Hippocampal formation (tissue), 2 donors: ENCODE measurements at places on chromosomes 12 and 14.

GRCh38 chr12:53145383-53146260, 34.9 kb upstream of the ZNF740 start:
- no peak for DNase-seq

- peak; percentile 48 for DNase-seq
Measured at GRCh38 chr12:27779416-27779919, 565 bp upstream of the KLHL42 start.

GRCh38 chr14:65107200-65107599, 4.9 kb upstream of the MAX start:
- no peak for DNase-seq

DNA sequence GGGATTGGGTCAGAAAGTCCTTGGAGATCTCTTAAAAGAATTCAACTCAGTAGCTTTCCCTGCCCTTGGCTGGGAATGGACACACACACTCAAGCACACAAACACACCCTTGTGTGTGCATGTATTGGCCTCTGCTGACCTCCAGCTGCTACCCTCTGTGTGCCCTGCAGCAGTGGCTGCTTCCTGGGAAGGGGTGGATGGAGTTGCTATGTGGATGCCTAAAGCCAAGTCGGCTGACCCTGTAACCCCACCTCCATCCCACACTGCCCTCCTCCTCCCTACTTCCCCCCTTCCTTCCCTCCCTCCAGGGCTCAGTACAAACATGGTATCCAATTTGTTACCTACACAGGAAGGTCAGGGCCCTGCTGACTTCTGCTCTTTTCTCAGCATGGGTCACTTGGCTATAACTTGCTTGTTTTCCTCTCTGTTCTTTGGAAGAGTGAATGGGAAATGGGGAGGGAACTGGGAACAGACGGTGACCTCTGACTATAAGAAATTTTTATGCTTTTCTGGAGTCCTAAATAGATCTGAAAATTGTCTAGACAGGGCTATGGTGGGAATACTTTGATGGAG, 351.6 kb upstream of the TBX3 start:
- no peak for DNase-seq

DNA sequence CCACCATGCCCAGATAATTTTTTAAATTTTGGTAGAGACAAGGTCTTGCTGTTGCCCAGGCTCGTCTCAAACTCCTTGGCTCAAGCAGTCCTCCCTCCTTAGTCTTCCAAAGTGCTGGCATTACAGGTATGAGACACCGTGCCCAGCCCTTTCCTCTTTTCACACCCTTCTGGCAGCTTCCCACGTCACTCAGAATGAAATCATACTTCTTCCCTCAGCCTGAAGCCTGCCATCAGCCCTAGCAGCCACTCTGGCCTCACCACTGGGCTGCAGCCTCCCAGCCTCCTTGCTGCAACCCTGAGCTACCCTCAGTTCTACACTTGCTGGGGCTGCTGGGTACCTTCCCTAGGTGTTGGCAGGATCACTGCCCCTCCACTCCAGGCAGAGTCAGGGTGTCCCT, 18.2 kb downstream of the ANKRD9 start:
- no peak for DNase-seq

- DNase-seq = no peak
Measured at GRCh38 chr12:17079251-17079909, 473.4 kb upstream of the LMO3 start.

- no peak for DNase-seq
Measured at GRCh38 chr14:21136024-21136423, 19.8 kb downstream of the OR5AU1 start.

DNA sequence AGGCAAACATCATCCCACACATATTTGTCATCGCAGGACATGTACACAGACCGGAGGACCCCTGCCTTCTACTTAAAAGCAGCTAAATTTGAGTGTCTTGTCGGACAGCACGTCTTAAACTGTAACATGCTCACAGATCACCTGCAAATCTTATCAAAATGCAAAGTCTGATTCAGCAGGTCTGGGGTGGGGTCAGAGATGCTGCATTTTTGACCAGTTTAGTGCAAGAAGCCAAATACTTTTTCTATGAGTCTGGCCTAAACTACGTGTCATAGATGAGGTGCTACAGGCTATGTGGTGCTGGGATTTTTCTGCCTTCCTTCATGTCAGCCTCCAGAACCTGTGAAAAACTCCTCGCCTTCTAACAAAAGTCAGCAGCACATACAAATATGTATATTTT, 178.8 kb upstream of the LHX5 start:
- no peak for DNase-seq

- no peak for DNase-seq
Measured at GRCh38 chr12:115840159-115840558, 437.3 kb downstream of the MED13L start.

GRCh38 chr12:6046511-6047180, 77.8 kb downstream of the VWF start:
- no peak for DNase-seq

GRCh38 chr12:116524964-116525379, 34.2 kb upstream of the MAP1LC3B2 start:
- DNase-seq = no peak

GRCh38 chr14:20468764-20469241, 403 bp upstream of the PNP start:
- no peak for DNase-seq

DNA sequence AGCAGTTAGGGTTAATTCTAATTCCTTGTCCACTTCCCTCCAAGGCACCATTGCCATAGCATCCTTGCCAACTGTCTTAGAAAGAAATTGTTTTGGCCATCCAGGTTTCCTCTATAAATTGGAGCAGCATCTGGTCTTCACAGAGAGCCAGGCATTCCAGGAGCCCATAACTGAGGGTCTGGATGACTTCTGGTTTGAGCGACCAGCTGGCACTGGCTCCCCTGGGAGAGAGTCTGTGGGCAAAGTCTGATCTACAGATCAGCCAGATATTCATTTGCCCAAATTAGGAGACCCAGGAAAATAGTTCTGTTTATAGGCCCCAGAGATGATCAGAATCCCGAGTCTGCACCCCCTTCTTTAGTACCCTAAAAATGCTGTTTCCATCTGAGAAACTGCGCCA, 16.0 kb downstream of the VSX2 start:
- no peak for DNase-seq

GRCh38 chr14:59318908-59319307, 130.4 kb downstream of the DAAM1 start:
- DNase-seq = no peak

- DNase-seq = no peak
Measured at GRCh38 chr12:127716166-127716565, 550.8 kb upstream of the TMEM132C start.

- DNase-seq = no peak
Measured at GRCh38 chr12:6061660-6062059, 62.8 kb downstream of the VWF start.

DNA sequence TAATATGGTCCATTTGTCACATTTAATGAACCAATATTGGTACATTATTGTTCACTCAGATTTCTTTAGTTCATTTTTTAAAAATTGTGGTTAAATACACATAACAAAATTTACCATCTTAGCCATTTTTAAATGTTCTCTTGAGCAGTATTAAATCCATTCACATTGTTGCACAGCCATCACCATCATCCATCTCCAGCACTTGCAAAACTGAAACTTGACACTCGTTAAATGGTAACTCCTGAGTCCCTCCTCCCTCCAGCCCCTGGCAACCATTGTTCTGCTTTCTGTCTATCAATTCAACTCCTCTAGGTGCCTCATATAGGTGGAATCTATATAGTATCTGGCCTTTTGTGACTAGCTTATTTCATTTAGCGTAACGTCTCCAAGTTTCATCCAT, 86.4 kb downstream of the ACACB start:
- no peak for DNase-seq

- DNase-seq = no peak
Measured at GRCh38 chr14:63677891-63678379, 36.3 kb upstream of the WDR89 start.

- no peak for DNase-seq
Measured at GRCh38 chr14:38047195-38047902, 160.4 kb upstream of the SSTR1 start.

- no peak for DNase-seq
Measured at GRCh38 chr12:56040963-56041551, 661 bp upstream of the RPS26 start.

- no peak for DNase-seq
Measured at GRCh38 chr14:52266782-52267181, 716 bp upstream of the PTGDR start.

DNA sequence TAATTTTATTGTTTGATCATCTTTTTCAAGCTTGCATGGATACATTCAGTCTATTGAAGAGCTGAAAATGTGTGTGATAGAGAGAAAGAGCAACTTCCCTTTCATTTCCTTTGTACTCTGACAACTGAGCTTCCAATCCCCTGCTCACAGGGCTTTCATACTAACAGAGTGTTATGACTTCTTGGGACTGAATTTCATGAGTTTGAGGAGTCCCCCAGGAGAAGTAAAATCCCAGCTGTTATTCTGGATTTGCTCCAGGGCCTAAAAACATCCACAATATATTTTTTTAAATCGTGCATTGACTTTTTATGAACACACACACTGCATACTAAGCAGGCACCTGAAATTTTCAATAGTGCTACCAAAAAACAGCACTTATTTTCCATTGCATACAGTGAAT, 195.8 kb upstream of the CAND1 start:
- no peak for DNase-seq

DNA sequence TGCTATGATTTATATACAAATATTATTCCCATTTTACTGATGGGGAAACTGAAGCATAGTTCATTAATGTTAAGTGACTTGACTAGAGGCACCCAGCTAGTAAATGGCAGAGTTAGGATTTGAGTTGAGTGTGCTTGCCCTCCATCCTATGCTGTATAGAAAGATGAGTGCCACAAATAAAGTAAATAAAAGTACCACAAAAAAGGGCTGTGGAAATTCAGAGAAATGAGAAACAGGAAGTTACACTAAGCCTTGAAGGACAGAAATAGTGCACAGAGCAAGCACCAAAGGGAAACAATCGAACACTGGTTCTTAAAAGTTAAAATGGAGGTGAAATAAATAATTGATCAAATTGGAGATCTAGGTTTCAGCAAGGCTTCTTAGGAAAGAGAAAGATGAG, 9.2 kb upstream of the ABCD2 start:
- DNase-seq = no peak

- peak; percentile 29 for DNase-seq
Measured at GRCh38 chr14:75303381-75303789, 24.8 kb downstream of the FOS start.

DNA sequence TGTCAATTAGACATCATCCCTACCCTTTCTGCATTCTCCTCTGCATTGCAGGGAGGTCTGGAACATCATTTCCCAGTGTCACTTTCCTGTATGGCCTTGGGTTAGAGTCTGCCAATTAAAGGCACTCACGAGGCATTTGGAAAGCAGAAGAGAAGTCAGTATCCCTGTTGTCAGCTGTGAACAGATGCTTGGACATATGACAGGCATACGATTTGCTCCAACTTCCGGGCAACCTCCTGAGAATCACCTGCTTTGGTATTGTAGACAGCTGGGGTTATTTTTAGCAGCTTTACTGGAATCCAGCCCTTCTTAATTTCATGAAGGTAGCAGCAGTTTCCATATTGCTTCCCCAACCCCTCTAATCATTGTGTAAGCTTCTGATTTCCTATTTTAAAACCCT, 88.7 kb upstream of the DHRS4 start:
- DNase-seq = no peak

- no peak for DNase-seq
Measured at GRCh38 chr12:62265511-62265910, 5.3 kb downstream of the USP15 start.

- no peak for DNase-seq
Measured at GRCh38 chr12:11559626-11560340, 89.7 kb upstream of the ETV6 start.

DNA sequence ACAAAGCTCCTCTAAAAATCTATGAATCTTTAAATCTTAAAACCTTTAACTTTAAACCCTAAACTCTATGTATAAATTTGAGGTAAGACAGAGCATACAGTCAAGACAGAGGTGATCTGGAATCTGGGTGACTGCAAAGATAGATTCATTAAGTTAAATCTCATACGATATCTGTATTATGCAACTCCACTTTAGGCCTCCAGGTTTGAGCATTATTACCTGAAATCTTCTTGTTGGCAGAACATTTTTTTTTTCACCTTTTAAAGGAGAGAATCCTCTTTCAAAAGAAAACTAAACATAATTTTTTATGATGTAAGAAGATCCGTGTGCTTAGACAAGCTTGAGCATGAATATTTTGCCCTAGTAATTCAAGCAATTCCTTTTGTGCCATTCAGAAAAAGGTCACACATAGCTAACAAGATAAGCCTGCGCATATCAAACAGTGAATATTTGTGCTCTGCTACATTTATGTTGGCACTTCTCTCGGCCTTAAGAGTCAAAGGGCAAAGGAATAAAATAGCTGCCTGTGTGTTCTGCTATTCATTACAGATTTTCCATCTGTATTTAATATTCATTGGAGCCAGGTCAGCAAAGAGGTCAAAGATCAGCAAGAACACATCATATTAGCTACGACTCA, 163.3 kb downstream of the TMTC3 start:
- DNase-seq = no peak

DNA sequence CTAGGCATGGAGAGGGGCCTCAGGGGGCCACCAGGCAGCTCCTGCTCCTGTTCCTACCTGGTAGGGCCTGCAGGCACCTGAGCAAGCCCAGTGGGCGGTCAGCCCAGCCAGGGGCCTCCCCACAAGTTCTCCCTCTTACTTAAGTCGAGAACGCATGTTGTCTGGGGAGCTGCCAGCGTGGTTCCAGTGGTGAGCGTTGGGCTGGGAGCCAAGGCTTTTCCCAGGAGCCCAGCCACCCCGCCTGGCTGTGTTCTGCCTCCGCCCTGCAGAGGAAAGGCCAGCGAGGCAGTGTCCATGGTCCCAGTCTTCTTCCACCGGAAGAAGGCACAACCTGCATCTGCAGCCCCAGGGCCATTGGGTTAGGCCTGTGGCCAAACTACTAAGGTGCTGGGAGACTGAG, 1.4 kb downstream of the C14orf180 start:
- no peak for DNase-seq

DNA sequence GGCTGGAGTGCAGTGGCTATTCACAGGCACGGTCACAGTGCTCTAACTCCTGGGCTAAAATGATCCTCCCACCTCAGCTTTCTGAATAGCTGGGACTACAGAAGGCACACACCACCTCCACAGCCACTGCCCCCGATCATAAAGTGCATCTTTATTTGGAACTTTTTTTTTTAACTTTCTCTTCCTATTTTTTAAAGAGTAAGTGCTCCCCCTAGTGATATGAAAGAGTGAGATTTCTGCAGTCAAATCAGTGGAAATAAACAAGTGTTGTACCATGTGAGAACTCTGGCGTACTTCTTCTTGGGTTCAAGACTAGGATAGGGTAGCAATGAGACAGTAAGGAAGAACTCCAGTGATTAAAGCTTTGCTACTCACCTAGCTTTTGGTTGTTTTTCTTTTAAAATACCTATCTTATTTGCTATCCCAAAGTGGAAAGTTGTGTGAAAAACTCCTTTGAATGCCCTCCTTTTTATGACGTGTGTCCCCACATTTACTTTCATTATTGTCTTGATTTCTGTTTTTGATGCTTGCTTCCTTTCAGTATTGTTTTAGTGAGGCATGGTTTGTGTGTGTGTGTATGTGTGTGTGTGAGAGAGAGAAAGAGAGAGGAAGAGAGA, 6.6 kb downstream of the PPP4R4 start:
- no peak for DNase-seq
